ENCODE measurements at places on chromosomes 7 and 10.

DNA sequence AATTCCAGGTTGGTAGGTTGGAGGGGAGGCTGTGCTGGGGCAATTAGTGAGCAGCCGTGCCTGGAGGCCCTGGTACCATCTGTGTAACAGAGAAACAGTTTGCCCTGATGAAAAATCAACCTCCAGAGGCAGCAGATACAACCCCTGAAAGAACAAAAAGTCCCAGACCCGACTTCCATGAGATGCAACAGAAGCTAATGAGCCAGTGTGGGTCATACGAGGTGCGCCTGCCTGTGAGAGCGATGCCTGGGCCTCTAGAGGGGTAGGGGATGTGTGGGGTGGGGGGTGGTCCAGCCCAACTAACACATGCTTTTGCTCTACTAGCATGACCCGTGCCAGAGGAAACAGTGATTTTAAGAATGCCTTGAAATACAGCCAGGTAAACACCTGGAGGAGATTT, 39.3 kb downstream of the CELF2 start:
- DNase-seq = no peak

DNA sequence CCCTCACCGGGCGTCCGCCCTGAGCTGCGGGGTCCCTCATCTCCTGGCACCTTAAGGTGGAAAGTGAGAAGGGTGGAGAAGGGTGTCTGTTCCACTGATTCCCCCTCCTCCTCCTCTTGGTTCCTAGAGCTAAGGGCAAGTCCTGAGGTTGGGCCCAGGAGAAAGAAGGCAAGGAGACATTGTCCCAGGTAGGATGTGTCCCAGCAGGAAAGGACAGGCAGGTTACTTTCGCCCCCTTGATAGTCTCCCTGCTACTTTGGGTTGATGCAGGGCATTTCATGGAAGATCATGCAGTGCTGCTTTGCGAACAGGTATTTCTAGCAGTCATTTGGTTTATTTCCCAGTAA, 582 bp downstream of the STEAP2 start:
- no peak for DNase-seq

GRCh38 chr10:28840202-28840601, 162.9 kb downstream of the BAMBI start:
- no peak for DNase-seq

DNA sequence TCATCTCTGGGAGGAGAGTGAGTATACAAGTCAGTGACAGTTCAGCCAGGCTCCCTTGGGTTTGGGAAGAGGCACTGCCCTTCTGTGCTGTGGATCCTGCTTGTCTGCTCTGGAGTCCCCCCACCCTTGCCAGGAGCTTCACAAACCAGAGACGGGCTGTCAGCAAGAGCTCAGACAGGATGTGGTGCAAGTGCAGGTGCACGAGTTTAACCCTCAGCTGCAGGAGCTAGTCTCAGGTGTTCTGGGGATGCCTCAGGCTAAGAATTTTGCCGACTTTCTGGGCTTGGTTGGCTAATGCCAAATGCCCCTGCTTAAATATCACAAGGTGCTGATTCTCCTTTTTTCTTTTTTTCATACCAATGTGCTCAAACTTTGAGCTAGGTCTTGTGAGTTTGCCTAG, 22.3 kb downstream of the ZNF783 start:
- DNase-seq = no peak

GRCh38 chr10:1242975-1243374, 186.8 kb downstream of the WDR37 start:
- DNase-seq = no peak

DNA sequence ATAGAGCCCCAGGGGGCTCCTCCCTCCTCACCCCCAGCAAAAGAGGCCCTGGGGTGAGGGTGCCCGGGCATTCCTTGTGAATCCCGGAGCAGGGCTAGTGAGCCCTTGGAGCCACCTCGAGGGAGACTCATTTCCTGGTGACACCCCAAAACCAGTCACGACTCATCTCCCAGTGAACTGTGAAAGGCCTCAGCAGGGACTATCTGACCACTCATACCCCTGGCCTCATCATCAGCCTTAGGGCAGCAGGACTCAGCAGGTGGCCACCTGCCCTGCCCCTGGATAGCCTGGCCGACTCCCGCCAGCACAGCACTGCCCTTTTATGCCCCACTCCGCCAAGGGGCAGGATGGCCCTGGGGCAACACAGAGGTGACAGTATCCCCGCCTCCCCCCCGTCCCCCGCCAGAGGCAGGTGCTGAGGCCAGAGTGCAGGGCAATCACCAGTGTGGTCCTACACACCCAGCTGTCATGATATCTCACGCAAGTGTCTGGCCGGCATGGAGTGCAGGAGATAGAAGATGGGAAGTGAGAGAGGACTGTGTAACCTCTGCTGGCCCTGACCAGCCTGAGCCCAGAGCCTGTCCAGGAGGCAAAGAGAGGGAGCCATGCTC, 3.2 kb downstream of the SNCG start:
- no peak for DNase-seq

All from HTR-8/SVneo (cell line).